ENCODE measurements at places on chromosomes 3 and 15.

GRCh38 chr3:11548721-11549131 is 95.0 kb downstream of the VGLL4 start:
- no peak for DNase-seq

- no peak for DNase-seq
Measured at GRCh38 chr15:32664796-32665195, 23.3 kb downstream of the SCG5 start.

DNA sequence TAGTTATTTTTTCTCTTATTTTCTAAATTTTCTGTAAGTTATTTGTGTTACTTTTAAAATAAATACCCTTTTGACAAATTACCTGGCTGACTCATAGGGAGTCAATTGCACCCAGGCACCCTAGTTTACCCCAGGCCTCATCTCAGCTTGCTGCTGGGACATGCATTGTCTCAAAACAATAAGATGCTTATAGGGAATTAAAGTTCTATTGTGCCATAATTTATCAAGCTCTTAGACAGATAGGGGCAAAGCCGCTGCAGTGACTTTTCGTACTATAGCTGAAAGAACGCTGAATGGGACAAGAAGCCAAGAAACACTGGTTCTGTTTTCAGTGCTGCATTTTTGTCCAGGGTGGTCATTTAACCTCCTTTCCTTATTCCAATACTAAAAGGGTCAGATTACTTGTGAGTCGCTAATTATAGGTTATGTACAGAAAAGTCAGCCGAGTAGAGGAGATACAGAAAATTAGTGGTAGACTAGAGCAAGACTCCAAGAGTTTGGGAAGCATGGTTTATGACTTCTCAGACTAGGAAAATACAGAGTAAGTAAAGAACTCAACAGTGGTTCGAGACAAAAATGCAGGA is 50.3 kb downstream of the EXD1 start:
- no peak for DNase-seq

- DNase-seq = no peak
Measured at GRCh38 chr3:79767194-79767904, 449 bp downstream of the ROBO1 start.

- peak; percentile 40 for DNase-seq
Measured at GRCh38 chr3:42635111-42635510, 18.4 kb upstream of the ZBTB47 start.

DNA sequence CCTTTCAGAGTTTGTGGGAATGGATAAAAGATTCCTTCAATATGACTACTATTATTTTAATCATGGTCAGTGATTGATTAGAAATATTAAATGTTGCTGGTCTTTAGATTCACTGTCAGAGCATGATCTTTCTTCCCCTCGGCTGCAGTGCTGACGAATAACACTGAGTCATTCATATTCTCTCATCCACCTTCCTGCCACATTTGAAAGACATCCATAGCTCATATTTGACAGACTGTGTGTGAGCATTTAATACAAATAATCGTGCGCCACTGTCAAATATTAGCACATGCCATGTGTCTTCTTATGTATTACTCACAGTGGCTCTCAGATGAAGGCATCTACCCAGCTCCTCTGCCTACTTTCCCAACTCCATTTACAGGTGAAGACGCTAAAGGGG is 476.5 kb upstream of the TPRG1 start:
- no peak for DNase-seq

GRCh38 chr3:46143951-46144473 is 64.1 kb downstream of the CCR1 start:
- DNase-seq = no peak

DNA sequence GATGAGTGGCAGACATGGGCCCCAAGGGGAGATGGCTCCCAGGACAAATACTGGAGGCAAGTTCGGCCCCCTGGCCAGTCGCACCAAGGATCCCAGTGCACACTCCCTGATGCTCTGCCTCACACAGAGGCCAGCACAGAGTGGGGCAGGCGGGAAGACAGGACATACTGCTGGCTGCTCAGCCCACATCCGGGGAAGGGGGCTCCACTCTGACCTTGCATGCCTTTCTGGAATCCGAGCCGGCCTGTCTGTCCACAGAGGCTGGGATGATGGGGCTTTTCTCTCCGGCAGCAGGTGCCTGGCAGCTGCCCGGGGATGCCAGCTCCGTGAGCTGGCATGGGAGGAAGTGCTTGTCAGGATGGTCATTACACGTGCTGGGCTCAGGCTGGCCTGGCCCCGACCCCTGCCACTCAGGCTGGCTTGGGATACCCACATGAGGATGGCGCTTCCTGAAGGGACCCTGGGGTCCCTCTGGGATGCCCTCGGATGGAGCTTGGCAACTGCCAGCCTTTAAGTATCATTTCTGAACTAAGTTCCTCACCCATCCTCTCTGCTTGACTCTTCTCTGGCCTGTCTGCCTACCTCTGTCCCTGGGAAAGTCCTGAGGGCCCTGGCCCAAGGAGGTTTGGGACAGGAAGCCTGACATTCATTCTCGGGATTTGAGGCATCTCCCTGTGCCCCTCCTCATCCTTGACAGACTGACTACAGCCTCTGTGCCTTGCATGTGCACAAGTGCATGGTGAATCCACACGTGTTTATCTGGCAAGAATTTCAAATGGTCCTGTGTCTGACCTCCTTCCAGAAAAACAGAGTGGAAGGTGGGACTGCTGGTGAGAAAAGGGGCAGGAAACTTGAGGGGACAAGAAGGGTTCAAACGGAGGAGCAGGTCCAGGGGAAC is 46.5 kb downstream of the EXOG start:
- DNase-seq = no peak

- DNase-seq = no peak
Measured at GRCh38 chr3:129576514-129577352, 29.7 kb downstream of the PLXND1 start.

DNA sequence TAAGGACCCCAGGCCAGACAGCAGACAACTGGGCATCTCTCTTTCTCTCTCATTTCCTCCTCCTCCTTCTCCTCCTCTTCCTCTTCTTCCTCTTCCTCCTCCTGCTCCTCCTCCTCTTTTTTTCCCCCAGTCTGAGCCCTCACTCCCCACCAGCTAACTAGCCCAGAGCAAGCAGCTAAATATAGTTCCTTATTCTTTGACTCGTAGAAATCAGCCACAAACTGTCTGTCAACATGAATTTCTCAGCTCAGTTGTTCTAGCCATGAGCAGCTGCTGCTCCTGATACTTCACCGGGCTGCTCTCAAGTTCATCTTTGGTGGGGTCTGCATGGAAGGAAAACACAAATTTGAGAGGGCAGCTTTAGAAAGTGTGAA is 19.2 kb upstream of the LOXL1 start:
- DNase-seq = no peak

DNA sequence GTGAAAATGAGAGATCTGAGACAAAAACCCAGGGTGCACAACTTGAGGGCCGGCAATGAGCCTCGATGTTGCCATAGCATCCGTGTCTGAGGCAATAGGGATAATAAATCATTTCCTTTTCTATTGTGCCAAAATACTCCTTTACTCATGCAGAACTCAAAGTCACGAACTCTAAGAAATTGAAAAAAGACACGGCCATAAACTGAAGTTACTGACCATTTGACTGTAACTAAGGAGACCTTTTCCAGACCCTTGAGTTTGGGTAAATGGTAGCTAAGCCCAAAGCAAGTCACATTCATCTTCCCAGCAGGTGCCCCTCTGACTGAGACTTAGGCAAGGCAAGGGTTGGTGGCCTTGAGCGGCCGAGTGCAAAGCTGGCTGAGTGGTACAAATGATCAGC is 141.2 kb upstream of the SLCO3A1 start:
- no peak for DNase-seq

- no peak for DNase-seq
Measured at GRCh38 chr3:40456279-40456939, 730 bp upstream of the RPL14 start.

DNA sequence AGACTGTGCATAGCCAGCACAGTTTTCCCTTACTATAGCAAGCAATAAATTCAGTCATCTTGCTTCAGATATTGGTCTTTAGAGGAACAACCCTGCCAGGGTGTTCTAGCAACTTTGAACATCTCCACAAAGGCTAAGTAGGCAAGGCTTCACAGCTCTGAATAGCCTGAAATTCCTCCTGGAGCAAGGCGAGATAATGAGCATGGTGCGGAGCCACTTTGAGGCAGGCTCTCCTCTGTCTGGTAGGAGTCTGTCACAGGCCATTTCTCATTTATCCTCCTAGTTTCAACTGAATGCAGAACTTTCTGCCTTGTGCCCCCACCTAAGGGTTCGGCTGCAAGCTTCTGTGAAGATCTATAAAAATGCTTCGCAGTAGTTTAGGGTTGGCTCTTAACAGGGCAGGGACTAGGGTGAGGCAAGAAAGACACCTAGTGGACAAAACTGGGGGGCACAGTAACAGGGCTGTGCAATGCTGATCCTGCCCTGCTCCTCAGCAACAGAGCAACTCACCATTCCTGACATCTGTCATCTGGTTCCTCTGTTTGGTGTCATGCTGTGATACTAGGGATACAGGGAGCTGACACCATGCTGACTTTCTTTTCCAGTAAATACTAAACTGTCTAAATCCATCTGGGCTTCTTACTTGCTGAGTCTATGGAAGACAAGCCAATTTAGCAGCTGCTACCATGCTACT is 16.6 kb upstream of the EHHADH start:
- DNase-seq = no peak

DNA sequence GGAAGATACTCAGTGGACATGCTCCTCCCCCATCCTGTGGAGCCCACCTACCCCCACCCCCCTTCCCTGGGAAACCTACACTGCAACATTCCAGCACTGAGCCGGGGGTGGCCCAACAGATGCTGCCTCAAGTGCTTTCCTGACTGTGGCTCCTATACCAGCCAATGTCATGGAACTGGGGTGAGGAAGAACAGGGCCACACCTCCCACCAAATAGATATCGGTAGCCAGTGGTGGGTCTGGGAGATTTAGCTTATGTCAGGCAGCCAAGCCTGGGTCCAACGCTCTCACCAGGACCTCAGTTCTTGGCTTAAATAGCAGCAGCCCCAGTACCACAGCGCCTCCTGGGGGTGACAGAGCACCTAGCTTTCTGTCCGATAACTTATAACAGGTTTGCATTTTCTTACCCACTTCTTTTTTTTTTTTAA is 30.3 kb downstream of the CDC25A start:
- peak; percentile 36 for DNase-seq

DNA sequence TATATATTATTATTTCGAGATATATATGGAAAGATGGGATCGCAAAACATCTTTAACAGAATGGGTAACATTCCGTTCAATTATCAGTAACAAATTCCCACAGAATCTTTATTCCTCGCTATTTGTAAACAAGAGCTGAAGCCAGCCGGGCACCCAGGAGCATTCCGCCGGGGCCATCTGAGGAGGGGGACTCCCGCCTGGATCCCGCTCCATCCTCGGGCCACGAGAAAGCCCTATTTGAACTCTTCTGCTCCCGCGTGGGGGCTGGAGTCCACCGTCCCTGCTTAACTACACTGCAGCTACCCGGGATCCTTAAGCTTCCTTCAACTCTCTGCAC is 687 bp downstream of the GPR176 start:
- DNase-seq = no peak

- no peak for DNase-seq
Measured at GRCh38 chr3:117150628-117151027, 441.0 kb downstream of the TUSC7 start.

- no peak for DNase-seq
Measured at GRCh38 chr3:155372281-155372680, 78.8 kb upstream of the STRIT1 start.

DNA sequence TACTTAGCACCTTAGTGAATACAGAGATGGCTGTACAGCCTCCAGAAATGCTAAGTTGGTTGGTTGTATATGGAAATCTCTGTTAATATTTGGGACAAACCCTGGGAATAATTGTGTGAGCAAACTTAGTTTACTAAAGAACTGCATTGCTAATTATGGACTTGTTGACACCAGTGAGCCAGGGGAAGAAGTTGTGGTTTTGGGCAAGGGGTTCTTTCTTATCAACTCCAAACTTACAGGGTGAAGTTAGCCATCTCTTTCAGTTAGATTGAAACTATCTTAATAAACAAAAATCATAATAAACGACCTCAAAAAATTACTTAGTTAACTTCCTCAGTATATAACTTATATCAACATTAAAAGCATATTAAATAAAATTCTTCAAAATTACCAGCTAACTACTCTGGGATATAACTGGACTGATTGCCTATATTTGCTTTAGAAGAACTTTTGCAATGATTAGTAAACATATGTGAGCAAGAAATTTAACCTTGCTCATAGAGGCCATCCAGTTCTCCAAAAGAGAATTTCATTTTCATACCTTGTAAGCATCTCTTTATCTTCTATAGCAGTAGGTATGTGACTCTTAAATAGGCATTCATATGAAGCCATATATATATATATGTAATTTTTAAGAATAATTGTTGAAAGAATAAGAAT is 24.7 kb downstream of the MBNL1 start:
- DNase-seq = no peak

DNA sequence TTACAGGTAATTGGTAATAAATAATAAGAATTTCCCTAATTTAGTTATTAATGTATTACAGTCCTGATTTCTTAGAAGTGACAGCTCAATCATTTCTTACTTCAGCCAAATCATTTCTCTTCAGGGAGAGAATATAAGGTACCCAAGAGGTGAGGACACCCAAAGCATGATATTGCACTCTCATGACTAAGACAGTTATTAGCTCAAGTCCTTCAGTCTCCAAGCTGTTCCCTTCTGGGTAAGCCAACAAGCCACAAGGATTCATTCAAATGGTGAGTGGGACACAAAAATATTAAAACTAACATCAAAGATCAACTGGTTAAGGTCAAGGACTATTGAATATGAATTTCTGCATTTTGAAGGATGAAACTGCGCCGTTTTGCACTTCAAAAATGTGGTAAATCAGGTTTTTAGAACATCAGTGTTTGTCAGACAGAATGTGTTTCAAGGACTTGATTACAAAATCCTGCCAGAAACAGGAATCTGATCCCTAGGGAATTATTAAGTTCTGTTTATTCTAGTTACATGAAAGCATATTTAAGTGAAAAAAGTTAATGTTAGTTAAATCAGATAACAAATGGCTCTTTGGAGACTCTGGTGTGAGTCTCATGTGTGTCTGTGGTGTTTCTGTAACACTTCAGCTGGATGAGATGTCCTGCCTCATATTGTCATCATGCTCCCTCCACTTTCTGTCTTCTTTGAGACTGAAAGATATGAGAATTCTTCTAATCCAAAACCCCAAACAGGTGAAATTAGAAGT is 101.7 kb upstream of the COL8A1 start:
- DNase-seq = no peak

DNA sequence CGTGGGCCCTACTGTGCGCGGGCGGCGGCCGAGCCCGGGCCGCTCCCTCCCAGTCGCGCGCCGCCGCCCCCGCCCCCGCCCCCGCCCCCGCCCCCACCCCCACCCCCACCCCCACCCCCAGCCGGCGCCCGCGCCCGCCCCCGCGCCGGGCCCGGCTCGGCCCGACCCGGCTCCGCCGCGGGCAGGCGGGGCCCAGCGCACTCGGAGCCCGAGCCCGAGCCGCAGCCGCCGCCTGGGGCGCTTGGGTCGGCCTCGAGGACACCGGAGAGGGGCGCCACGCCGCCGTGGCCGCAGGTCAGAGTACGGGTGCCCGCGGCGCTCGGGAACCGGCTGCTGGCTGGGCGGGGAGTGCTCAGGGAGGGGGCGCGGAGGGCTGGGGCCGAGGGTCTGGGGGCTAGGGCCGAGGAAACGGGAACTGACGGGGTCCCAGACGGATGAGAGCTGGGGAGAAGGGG is 1.1 kb upstream of the PPARG start:
- no peak for DNase-seq
